Astrocyte (in vitro differentiated cells and primary cell): ENCODE measurements at places on chromosomes 7 and 10. TPM values are rescaled to one million over a fixed set of nuclear protein-coding genes. Genes with fewer than 3 reads are reported as not detected.

The BTBD16 gene
- 0.26 TPM in 1 of 2 replicates, not detected in the other for total RNA-seq

DNA sequence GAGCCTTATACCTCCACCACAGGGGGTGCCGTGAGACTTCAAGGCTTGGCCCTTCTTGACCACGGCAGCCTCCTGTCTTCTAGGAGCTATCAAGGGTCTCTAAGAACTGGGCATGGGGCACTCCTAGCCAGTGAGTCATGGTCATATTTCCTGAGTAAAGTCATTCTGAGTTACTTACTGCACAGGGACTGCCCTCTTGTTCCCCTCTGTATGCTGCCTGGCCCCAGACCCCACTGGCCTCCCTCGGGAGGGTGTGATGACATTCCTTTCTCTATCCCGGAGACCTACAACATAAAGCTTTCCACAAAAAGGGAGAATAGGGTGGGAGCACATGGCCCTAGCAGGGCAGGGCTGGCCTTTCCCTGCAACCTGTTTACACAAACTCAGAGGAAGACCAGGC, 21.4 kb downstream of the DPCD start:
- no peaks in the 10 kb centered on the region for H3K27me3 ChIP-seq
- no peak overlapping the region for H3K27ac ChIP-seq
- H3K4me3 ChIP-seq, result no peak overlapping the region
- peaks cover 12% of the 10 kb centered on the region for H3K36me3 ChIP-seq

The C10orf143 gene
- total RNA-seq, result 0.73 and 0.82 TPM in 2 replicates

DNA sequence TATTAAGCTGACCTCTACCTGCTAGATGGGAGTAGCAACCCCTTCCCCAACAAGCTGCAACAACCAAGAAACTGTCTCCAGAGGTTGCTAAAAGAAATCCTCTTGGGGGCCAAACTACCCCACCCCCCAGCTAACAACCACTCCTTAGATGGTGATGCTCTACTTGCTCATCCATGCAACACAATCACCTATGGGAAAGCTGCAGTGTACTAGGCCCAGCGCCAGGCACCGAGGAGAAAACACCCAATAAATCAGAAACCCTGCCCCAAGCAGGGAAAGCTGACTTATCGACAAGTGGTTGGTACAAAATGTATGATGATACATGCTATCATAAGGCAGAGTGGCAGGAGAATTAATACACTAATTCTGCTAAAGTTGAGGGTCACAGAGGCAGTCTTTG, 17.3 kb downstream of the SLC25A13 start:
- H3K36me3 ChIP-seq, result no peaks in the 10 kb centered on the region
- no peak overlapping the region for H3K4me3 ChIP-seq
- H3K27me3 ChIP-seq, result no peaks in the 10 kb centered on the region
- H3K27ac ChIP-seq, result peak overlapping the region; percentile 59
- peaks cover 18% of the 10 kb centered on the region for H3K4me1 ChIP-seq
- no peak for DNase-seq

- no peak for DNase-seq
- no peak overlapping the region for H3K4me3 ChIP-seq
- peaks cover 6% of the 10 kb centered on the region for H3K27me3 ChIP-seq
- H3K4me1 ChIP-seq, result no peaks in the 10 kb centered on the region
- H3K36me3 ChIP-seq, result no peaks in the 10 kb centered on the region
Observed at GRCh38 chr7:44222776-44223261, 22.0 kb downstream of the YKT6 start.

- no peak overlapping the region for H3K4me3 ChIP-seq
- no peak overlapping the region for H3K27ac ChIP-seq
- no peak for DNase-seq
- no peaks in the 10 kb centered on the region for H3K36me3 ChIP-seq
- H3K4me1 ChIP-seq, result no peaks in the 10 kb centered on the region
- H3K27me3 ChIP-seq, result peaks cover 9% of the 10 kb centered on the region
Observed at GRCh38 chr7:128388145-128388485, 21.7 kb downstream of the IMPDH1 start.

DNA sequence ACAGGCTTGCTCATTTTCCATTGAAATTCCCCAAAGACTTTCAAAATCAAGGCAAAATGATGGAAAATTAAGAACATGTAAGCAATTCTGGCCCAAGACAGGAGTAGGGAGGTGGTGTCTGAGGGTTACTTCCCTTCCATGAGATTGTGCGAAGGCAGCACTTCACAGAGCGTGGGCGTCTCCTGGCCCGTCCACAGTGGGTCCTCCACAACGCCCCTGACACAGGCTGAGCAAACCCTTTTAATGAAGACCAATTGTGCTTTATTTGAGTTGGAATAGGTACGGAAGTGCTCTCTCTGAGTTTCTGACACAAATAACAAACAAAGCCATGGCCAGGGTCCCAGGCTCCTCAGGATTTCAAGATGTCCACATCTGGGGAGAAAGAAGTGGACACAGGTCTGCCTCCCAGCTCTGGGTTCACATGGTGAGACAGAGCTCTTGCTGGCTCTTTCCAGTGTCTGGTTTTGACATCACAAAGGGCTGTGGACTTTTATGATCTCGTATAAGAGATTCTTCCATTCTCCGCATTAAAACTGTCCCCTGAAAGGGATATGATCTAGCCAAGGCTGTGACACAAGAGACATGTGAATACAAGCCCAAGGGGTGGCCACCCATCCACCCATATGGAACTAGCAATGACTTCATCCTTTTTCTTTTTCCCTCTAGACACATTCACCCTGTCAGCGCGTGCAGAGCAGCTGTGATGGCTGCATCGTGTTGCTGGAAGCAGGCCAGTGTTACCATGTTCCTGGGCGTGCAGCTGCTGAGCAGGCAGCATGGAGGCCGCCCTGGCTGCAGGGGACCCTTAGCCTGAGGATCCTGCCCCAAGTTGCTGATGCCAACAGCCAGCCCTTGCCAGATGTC, 145.6 kb downstream of the ADAM12 start:
- H3K4me1 ChIP-seq, result peaks cover 57% of the 10 kb centered on the region
- H3K27ac ChIP-seq, result peak overlapping the region; percentile 99
- no peaks in the 10 kb centered on the region for H3K27me3 ChIP-seq
- DNase-seq, result peak; percentile 92
- no peaks in the 10 kb centered on the region for H3K36me3 ChIP-seq
- H3K4me3 ChIP-seq, result no peak overlapping the region

DNA sequence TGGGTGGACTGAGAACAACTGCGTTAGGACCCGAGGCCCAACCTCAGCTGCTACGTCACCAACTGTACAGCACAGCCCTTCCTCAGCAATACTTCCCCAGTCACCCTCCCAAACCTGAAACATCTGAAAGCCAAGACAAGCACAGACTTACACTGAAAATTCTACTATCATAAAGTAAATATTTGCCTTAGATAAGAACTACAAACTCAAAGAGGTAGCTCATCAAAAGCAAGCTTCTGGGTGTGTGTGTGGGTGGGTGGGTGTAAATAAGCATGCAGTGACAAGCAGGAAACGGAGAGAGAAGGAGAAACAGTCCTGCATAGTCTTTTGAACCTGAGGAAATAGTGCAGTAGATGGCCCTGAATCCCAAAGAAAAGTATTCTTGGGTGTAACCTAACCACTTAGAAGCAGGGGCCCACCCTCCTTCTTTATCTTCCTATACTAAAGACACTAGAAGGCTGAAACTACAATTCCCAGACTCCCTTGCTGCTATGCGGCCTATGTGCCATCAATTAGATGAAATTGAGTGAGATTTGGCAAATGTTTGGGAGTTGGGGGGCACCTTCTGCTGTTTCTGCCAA, 18.7 kb downstream of the SLC25A13 start:
- peaks cover 18% of the 10 kb centered on the region for H3K4me1 ChIP-seq
- DNase-seq, result peak; percentile 89
- H3K27me3 ChIP-seq, result no peaks in the 10 kb centered on the region

- H3K27me3 ChIP-seq, result peaks cover 3% of the 10 kb centered on the region
- no peak overlapping the region for H3K4me3 ChIP-seq
- H3K4me1 ChIP-seq, result no peaks in the 10 kb centered on the region
- no peaks in the 10 kb centered on the region for H3K36me3 ChIP-seq
- no peak for DNase-seq
- no peak overlapping the region for H3K27ac ChIP-seq
Observed at GRCh38 chr7:100781255-100781654, 46.1 kb downstream of the EPHB4 start.

The CTBP2 gene
- total RNA-seq, result 101 and 109 TPM in 2 replicates

The AKR1C1 gene
- 0.60 and 1.3 TPM in 2 replicates for total RNA-seq

DNA sequence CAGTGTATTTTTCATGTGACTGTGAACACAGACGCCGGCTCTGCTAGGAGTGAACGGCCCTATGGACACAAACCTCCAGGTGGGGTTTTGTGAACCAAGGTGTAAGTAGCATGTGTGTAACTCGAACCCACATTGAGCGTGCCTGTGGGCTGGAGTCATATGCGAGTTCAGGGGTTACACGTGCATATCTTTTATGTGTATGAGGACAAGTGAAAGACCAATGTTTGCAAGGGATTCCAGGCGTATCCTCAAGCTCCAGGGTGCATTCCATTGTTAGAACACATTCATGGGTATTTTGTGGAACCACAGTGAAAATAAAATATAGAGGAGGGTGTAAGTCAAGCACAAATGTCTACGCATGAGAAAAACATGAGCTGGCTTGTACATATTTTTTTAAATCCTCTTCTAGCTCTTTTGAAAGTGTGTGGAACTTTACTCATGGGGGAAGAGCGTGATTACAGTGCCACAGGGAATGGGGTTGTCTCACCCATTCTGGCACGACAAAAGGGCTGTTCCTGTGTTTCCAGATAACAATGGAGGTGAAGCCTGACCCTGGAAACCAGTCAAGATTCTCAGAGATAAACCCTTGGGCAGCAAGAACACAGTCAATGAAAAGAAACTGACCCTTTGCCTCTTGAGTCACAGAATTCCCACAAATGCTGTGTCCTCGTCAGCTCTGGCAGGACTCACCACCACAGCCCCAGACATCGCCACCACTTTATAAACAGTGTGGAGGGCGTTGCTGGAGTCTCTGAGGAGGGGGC, 37.0 kb upstream of the GOT1 start:
- no peaks in the 10 kb centered on the region for H3K4me1 ChIP-seq
- H3K27me3 ChIP-seq, result peaks cover 19% of the 10 kb centered on the region
- H3K4me3 ChIP-seq, result no peak overlapping the region

- H3K36me3 ChIP-seq, result no peaks in the 10 kb centered on the region
- peaks cover 36% of the 10 kb centered on the region for H3K27me3 ChIP-seq
- H3K4me1 ChIP-seq, result no peaks in the 10 kb centered on the region
- no peak overlapping the region for H3K4me3 ChIP-seq
- DNase-seq, result no peak
- H3K27ac ChIP-seq, result no peak overlapping the region
Observed at GRCh38 chr7:318878-319661, 29.1 kb downstream of the FOXL3 start.

DNA sequence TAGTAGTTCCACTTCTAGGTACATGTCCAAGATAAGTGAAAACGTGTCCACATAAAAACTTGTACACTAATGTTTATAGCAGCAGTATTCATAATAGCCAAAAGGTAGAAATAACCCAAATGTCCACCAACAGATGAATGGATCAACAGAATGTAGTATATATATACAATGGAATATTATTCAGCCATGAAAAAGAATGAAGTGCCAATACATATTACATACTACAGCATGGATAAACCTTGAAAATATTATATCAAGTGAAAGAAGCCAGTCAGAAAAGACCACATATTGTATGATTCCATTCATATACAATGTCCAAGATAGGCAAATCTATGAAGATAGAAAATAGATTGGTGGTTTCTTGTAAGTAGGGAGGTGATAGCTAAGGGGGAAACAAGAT, 47.8 kb upstream of the WASL start:
- no peaks in the 10 kb centered on the region for H3K36me3 ChIP-seq
- H3K4me1 ChIP-seq, result no peaks in the 10 kb centered on the region
- no peaks in the 10 kb centered on the region for H3K27me3 ChIP-seq

DNA sequence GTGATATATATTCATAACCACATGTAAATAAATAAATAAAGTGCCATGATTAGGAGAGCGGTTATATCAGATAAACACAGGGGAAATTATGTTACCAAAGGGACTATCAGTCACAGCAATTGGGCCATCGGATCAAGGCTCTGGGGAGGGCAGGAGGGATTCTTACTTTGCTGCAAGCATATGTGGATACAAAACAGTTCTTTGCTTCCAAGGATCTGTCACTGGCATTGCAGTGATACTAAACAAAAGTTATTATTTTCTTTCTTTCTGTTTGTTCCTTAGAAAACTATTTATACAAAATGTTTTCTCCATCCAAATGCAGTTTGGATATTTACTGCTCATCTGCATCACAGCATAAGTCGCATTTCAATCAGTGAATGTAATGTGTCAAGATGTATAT, 188.4 kb upstream of the MGMT start:
- no peak for DNase-seq
- no peaks in the 10 kb centered on the region for H3K4me1 ChIP-seq
- no peak overlapping the region for H3K27ac ChIP-seq
- no peaks in the 10 kb centered on the region for H3K27me3 ChIP-seq
- H3K4me3 ChIP-seq, result no peak overlapping the region

- no peaks in the 10 kb centered on the region for H3K27me3 ChIP-seq
- peaks cover 18% of the 10 kb centered on the region for H3K36me3 ChIP-seq
- H3K27ac ChIP-seq, result peak overlapping the region; percentile 93
- H3K4me3 ChIP-seq, result peak overlapping the region; percentile 99
Observed at GRCh38 chr7:134779741-134780065, 269 bp downstream of the CALD1 start.

The SFMBT2 gene
- total RNA-seq, result 3.9 and 5.0 TPM in 2 replicates

The CLDN3 gene
- 0.68 TPM in 1 of 2 replicates, not detected in the other for total RNA-seq

DNA sequence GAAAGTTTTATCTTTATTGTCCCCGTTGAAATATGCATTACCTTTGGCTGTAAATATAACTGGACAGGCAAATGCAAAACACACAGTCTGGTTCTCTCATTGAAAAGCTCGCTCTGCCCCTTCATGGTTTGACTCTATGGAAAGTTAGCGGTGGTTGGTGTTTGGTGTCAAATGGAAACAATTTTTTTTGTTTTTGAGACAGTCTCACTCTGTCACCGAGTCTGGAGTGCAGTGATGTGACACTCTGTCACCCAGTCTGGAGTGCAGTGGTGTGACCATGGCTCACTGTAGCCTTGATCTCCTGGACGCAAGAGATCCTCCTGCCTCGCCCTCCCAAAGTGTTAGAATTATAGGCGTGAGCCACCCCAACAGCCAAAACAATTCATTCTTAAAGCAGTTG, 149.7 kb downstream of the LRRC4 start:
- no peak overlapping the region for H3K4me3 ChIP-seq
- no peak for DNase-seq
- H3K27me3 ChIP-seq, result no peaks in the 10 kb centered on the region
- H3K27ac ChIP-seq, result no peak overlapping the region

DNA sequence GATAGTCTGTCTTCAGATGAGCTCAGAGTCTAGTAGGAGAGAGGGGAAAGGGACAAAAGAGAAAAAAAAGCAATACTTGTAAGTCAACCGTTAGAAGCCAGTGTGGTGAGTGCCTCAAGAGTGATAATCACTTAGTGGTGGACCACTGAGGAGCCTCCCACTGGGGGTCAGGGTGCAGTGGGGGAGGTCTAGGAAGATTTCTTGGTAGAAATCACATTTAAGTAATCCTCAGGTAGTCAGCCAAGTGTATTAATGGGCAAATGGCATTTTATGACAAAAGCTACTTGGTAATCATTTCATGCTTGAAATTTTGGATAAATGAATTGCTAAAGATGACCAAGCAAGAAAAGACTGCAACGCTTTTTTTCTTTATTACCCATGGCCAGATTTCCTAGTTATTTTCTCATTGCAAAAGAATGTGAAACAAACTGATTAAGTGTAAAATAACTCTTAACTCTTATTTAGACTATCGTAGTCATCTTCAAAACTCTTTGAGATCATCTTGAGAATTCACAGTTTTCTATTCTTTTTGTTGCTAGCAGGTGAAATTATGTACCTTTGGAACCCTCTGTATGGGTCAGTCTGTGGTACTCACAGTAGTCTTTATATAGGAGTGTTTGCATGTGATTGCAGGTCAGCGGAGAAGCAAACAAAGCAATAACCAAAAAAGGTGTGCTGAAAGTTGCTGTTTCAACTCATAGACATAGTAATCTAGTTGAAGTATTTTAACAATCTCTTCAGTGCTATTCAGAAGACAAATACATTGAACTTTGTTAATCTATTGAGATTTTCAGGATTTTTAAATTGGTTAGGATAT, 63.9 kb downstream of the PPP1R9A start:
- no peaks in the 10 kb centered on the region for H3K27me3 ChIP-seq
- peaks cover 17% of the 10 kb centered on the region for H3K4me1 ChIP-seq
- no peak overlapping the region for H3K4me3 ChIP-seq
- H3K27ac ChIP-seq, result peak overlapping the region; percentile 27
